ENCODE measurements at places on chromosomes 1 and 21. TPM values are rescaled to one million over a fixed set of nuclear protein-coding genes. Genes with fewer than 3 reads are reported as not detected.
A peak's percentile ranks its signal among the peaks of the same experiment; 100 is the strongest.

KRTAP10-2 gene
- total RNA-seq: not detected

HUNK gene
- 19.3 TPM for total RNA-seq

LRRC38 gene
- total RNA-seq: not detected

KIF14 gene
- 3.8 TPM for total RNA-seq

AADACL3 gene
- total RNA-seq: not detected

NUP133 gene
- total RNA-seq: 53.5 TPM

- DNase-seq: no peak
Observed at GRCh38 chr1:70075761-70076160, 129.6 kb downstream of the LRRC40 start.

DNA sequence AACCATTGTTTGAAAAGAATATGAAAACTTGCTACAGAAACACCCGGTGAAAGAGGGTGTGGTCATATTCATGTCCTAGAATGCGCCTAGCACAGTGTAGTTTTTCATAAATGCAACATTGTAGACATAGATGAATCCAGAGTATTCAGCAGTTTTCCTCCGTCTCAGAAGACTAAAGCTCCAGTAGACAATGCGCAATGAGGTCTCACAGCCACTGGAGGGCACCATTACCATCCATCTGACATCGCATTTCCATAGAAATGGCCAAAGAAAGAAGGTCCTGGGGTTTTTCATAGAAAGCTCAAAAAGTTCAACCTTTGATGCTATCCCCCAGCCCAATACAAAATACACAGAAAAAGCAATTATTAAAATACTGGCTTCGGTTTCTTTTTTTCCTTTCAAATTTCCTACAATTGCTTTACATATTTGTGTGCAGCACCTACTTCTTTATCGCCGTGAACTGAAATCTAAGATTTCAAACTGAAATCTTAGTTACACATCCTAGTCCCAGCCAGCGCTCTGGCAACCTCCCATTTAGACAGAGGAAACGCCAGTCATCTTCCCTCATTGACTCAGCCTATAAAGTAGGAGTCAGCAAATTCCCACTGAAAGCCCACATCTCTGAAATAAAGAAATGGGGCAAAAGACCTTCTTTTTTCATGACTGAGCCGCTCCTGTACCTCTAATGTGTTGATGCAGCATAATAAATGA is 3.9 kb upstream of the CD58 start:
- peak; percentile 61 for DNase-seq

DNA sequence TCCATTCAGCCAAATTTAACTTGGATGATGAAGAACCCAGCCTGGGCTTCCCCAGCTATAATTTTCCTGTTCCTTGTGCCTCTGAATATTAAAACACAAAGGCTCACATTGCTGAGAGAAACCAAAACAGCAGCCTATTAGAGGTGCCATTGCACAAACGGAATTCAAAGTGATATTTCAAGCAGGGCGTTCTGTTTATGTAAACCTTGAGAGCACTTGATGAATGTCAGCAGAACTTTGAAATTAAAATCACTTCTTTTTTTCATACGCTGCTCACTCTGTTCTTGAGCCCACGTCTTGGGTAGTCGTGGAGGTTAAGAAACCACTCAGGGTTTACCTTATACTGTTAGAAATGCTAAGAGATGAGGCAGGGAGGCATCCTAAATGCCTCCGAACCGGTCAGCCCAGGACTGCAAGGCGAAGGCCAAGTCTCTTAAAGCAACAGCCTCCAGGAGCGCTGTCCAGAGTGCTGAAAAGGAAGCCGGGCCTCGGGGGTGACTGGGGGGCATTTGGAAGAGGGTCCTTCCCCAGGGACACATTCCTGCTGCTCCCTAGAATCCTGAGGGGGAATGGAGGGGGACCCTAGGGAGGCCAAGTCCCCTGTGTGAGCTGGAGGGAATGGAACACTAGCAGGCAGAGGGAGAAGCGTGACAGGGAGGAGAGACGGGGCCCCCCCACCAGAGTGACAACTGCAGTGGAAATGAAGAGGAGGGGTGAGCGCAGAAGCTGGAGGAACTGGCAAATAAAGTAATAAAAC is 154.8 kb upstream of the VAMP3 start:
- peak; percentile 74 for DNase-seq

GRCh38 chr1:51443555-51443954 is 75.5 kb downstream of the EPS15 start:
- DNase-seq: no peak

GRCh38 chr1:3471356-3472087 is 17.1 kb downstream of the ARHGEF16 start:
- peak; percentile 63 for DNase-seq

DNA sequence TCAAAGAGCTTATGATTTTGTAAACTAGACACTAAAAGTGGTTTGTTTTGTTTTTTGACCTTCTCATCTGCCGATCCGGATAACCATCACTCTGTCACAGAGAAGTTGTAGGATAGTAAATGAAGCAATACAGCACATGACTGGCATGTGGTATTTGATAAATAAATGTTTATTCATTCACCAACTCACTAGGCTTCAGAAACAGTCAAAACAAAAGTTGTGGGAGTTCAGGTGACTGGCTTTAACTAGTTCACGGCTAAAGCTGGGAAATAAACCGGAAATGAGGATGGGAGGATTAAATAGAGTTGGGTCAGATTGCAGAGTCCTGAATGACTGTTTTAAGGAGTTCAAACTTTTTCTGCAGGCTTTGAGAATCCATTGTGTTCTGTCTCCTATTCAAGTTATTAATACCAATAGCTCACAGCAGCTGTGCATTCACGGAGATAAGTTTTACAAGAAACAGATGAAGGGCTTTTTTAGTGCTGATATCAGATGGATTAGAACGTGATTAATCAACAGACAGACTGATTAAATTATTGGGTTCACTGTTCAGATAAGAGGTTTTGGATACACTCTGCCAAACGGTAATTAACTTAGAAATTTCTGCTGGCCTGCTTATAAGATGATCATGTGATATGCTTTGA is 463.3 kb downstream of the DPYD start:
- DNase-seq: no peak

DNA sequence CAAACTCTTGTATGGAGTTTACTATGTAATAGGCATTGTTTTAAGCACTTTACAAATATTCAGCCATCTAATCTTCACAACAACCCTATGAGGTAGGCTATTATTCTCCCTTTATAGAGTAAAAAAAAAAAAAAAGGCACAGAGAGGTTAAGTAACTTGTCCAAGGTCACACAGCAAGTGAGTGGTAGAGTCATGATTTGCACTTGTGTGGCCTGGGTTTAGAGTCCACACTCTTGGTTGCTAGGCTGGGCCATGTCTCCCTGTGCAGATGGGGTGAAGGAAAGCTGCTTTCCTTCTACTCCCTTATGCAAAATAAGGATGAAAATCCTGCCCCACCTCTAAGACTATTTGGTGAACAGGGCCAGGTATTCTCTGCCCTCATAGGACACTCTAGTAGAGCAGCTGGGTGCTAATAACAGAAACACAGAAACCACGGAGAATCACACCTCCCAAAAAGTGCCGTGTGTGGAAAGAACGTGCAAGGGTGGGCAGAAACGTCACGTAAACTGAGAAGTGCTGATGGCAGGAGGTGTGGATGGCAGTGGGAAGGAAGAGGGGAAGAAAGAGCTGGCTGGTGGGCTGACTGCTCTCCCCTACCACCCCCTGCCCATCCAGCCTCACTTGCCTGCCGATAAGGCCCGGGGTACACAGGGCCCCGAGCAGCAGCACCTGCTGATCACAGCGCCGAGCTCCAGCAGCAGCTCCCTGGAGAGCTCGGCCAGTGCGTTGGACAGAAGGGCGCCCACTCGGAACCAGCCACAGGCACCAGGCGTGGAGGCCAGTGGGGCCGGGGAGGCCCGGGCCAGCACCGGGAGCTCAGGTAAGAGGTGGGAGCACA is 28.3 kb upstream of the VPS13D start:
- no peak for DNase-seq

- no peak for DNase-seq
Observed at GRCh38 chr1:31701091-31701736, 2.6 kb downstream of the COL16A1 start.

DNA sequence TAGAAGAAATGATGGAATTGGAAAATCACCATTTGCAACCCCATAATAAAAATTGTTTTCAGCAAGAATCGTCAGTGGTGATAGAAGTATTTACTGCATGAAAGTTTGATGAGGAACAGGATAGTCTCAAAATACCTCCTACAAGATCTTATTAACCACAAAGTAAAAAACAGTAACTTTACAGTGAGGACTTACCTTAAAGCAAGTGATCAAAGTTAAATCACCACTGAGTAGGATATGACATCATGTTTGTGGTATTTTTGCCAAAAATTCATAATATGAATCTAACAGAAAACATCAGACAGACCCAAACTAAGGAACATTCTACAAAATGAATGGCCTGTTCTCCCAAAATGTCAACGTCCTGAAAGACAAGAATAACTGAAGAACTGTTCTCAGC is 19.9 kb downstream of the ALDH9A1 start:
- no peak for DNase-seq

DNA sequence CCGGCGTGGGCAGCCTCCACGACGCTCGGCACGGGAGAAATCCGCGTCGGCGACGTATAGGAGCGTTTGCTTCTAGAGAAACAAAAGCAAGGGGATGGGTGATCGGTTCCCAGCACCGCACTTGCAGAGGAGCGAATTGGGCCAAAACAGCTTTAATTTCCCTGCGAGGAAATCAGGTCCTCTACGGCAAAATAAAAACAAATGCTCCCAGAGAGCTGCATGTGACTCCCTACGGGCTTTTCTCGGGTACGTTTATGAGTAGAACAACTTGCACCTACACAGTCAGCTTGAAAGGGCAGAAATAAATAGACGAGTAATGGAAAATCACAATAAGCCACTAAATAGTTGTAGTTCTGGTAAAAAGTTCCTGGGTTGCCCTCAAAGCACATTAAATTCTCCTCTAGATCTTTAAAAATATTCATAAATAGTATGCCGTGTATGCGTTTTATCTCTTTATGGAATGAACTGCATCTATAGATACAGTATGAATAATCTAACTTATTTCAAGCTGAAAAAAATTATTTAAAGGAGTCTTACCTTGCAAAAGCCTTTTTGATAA is 1.2 kb downstream of the NHLH2 start:
- DNase-seq: no peak

Measured in endothelial cell (in vitro differentiated cells).